ENCODE measurements at places on chromosomes 12 and 14.

DNA sequence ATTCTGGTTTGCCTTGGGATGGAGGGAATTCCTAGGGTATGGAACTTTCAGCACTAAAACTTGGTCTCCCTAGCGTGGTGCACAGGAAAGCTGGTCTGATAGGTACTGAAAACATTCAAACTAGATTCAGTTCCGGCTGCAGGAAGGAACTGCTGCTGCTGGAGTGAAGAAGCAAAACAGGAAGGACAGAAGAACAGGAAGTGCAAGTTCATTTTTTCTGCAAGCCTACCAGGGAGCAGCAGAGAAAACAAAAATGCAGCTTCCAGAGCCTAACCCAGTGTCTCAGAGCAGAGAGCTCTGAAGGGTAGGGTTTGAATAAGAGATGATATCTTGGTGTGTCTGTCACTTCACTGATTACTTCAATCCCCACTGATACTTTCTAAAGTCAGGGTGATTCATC is 165.2 kb downstream of the VRK1 start:
- no peak for DNase-seq

DNA sequence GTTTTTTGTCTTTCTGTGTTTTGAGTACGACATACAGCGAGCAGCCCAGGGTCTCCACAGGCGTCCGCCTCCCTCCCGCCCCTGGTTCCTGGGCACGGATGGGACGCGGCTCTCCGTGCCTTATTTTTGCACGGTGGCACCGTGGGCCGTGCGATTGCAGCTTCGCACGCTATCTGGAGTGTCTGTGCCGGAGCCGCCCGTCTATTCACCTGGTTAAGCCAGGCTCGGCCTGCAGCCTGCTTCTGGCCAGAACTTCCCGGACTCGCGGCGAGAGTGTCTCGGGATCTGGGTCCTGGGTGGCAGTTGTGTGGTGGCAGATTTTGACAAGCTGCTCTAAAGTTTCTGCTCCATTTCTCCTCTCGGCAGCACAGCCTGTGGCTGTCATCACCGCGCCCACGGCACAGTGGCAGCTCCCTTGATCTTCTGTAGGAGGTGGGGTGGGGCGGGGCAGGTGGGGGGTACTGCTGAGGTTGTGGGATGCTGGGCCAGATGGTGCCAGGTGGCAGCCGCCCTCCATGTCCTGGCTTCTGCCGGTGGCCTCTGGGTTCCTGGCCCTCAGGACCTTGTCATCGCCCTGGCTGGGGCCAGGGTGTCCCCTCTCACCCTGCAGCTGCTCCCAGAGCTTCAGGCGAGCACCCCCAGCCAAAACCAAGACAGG is 2.9 kb downstream of the MMP17 start:
- peak; percentile 46 for DNase-seq

- DNase-seq, result no peak
Measured at GRCh38 chr14:64536488-64537245, 3.9 kb upstream of the HSPA2 start.

DNA sequence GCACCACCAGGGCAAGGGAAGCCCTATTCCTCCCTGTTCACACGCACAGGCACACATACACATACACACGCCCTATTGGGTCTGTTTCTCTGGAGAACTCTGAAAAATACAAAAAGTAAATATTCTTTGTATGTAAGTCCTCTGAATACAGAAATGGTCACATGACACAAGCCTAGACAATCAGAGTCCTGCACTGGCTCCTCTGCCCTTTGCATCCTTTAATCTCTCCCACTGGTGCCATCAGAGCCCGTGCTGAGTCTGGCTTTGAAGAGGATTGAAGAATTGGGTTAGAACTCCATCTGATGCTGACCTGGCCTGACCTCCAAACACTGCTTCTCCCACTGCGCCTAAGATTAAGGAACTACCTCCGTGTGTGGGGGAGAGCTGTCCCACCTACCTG is 273.2 kb upstream of the TBX3 start:
- no peak for DNase-seq

DNA sequence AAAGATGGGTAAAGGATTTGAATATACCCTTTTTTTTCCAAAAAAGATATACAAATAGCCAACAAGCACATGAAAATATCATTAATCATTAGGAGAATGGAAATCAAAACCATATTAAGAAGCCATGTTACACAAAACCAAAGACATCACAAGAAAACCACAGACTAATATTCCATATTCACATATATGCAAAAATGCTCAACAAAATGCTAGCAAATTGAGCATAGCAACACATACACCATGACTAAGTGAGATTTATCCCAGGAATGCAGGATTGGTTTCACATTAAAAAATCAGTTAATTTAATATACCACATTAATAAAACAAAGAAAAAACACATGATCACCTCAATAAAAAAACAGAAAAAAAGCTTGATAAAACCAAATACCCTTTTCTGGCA is 84.7 kb upstream of the LMNTD1 start:
- no peak for DNase-seq

- DNase-seq, result no peak
Measured at GRCh38 chr12:60112063-60112462, 516.2 kb downstream of the SLC16A7 start.

DNA sequence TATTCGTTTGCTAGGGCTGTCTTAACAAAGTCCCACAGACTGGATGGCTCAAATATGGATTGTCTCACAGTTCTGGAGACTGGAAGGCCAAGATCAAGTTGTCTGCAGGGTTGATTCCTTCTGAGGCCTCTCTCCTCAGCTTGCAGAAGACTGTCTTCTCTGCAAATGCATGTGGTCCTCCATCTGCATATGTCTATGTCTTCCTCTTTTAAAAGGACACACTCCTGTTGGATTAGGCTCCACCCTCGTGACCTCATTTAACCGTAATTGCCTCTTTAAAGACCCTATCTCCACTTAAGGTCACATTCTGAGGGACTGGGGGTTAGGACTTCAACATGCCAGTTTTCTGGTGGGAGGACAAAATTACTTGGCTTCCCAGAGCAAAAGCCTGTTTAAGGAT is 123.3 kb downstream of the SLC38A6 start:
- no peak for DNase-seq

DNA sequence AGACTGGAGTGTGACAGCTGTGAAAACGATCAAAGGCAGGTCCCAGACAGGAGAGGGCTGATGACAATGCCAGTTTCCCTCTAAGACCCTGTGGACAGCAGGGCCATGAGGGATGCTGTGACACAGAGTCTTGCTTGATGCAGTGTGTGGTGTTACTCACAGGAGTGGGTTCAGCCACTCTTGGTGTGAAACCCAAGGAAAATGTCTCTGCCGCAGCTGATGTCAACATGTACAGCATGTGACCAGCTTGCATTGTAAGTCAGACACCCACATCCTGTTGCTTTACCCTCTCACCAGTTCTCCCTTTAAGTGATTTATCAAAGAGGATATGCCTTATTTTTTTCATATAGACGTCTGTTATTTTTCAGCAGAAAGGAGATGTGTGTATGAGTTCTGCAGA is 268.6 kb downstream of the BTG1 start:
- DNase-seq, result no peak

DNA sequence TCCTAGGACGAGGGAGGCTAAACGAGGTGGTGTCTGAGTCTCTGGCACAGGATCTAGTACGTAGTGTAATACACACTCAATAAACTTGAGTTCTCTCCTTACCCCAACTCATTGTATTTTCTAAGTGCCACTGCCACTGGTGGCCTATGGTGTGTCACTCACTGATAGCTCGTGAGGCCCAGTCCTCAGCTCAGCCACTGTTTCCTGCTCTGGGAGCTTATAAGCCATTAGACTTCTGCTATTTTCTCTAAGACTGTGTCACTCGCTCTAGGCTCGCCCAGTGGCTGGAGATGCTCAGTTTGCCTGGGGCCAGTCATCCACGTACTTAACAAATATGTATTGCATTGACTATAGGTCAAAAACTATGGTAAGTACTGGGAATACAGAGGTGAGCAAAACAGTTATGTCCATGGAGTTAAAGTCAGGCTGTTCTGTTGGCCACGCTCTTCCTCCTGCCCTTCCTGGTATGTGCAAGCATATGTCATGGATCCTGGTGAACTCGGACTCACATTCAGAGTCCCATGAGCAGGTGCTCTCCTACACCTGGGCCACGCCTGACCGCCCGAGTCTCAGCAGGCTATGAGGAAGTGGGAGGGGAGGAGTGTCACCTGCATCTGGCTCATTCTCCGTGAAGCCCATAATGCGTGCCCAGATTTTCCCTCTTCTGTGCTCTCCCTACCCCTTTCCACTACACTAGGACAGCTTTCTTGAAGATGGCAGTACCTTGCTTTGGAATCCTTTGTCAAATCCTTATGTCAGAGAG is 41.6 kb downstream of the DEGS2 start:
- no peak for DNase-seq

GRCh38 chr14:102849526-102850379 is 72.5 kb downstream of the TRAF3 start:
- DNase-seq, result peak; percentile 41

- peak; percentile 79 for DNase-seq
Measured at GRCh38 chr12:6697584-6698351, 2.8 kb downstream of the PIANP start.

- DNase-seq, result no peak
Measured at GRCh38 chr14:72855913-72856312, 38.0 kb downstream of the DPF3 start.

- no peak for DNase-seq
Measured at GRCh38 chr12:2334271-2334670, 281.5 kb downstream of the CACNA1C start.

GRCh38 chr12:112347581-112347982 is 34.6 kb downstream of the HECTD4 start:
- no peak for DNase-seq

DNA sequence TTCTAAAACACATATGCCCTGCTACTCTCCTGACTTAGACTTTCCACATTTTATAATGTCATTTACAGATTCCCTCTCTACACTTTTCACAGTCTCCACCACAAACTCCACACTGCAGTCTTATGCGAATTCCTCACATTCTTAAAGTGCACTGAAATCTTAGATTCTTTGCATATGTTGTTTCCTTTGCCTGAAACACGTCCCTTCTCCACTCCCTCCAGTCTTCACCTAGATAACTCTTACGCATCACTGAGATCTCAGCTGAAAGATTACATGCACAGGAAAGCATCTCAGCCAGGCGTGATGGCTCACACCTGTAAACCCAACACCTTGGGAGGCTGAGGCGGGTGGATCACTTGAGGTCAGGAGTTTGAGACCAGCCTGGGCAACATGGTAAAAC is 3.8 kb upstream of the ARHGAP9 start:
- DNase-seq, result peak; percentile 89

- DNase-seq, result no peak
Measured at GRCh38 chr14:89409961-89410360, 7.1 kb downstream of the FOXN3 start.

GRCh38 chr12:102016472-102016871 is 45.3 kb downstream of the WASHC3 start:
- no peak for DNase-seq

DNA sequence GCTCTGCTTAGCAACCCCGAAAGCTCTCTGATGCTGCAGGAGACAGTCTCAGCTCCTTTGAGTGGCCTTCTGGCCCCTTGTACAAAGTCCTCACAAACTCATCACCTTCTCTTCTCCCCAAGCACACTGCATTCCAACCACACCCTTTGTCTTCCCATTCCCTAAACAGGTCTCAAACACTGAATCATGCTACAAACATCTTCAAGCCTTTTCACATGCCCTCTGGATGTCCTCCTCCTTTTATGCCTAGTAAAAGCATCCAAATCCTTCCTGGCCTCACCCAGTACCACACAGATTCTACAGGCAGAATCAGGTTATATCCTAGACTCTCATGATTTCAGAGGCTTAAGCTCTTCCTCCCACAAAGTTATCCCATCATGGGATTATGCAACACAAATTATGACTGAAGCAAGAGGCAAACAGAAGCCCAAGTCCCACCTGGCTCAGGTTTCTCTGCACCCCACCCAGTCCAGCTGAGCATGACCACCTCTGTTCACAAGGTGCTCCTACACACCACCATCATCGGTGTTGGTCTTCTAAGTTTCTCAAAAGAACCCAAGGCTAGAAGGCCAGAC is 61.4 kb upstream of the PCED1B start:
- no peak for DNase-seq

DNA sequence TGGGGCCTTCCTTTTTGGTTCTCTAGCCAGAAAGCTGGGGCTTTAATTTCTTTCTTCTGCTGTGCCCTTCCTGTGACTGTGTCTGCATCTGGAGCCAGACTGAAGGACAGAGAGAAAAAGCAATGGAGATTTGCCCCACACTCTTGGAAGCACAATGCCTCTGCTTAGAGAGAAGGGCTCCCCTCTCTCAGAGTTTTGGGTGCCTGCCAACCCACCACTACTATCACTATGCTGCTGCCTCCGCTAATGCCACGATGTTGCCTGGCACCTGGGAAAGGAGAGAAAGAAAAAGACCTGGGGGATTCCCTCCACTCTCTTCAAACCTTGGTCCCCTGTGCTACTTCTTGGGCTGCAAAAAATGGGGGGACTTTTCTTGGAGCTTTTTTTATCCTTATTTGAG is 52.6 kb downstream of the TMEM260 start:
- no peak for DNase-seq

GRCh38 chr12:128339126-128339520 is 72.2 kb downstream of the TMEM132C start:
- no peak for DNase-seq

DNA sequence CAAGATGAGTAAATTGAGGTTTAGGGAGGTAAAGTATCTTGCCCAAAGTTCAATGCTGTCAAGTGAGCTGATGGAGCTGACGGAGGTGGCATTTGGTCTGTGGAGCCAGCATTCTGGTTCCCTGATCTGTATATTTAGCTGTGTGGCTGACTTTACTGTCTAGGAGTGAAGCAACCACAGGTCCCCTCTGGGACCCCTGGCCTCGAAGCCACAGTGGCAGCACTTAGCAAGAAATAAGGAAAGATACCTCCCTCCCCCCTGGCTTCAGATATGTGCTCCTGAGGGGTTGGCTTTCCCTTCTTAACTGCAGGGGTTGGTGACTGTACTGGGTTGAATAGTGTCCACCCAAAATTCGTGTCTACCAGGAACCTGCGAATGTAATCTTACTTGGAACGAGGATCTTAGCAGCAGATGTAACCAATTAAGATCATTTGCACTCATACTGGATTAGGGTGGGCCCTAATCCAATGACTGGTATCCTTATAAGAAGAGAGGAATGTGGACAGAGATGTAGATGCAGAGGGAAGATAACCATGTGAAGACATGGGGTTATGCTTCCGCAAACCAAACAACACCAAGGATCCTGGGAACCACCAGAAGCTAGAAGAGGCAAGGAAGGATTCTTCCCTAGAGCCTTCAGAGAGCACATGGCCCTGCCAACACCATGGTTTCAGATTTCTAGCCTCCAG is 2.0 kb upstream of the ACVR1B start:
- DNase-seq, result no peak

DNA sequence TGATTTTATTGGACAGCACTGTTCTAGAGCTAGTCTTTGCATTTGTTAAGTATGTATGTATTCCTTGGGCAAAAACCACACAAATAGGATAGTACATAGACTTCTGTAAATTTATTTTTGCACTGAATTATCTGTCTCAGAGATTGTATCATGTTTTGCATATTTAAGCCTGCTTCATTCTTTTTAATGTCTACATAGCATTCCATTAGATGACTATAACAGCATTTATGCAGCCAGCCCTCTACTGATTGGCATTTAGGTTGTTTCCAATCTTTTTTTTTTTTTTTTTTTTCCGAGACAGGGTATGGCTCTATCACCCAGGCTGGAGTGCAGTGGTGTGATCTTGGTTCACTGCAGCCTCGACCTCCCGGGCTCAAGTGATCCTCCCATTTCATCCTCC is 34.5 kb downstream of the SYNDIG1L start:
- DNase-seq, result no peak
